ENCODE measurements at places on chromosomes 2 and 18.

GRCh38 chr2:214737188-214737587, 72.3 kb downstream of the BARD1 start:
- DNase-seq: no peak

GRCh38 chr2:187445051-187445450, 3.0 kb downstream of the CALCRL start:
- no peak for DNase-seq

DNA sequence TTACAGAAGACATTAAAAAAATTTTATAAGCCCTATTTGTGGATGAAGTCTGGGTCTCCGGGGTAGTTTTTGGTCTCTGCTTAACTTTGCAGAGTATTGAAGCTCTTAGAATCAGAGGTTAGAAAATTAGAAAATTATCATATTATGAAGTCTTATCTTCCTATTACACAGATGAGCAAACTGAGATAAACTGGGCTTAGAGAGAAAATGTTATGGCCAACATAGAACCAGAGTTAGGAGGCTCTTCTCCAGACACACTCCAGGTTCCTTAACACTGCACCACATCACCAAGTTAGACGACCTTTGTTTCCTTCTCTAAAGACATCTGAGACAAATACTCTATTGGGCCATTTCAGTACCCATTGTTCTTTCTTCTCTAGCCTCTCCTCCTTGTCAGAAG, 36.7 kb upstream of the NEB start:
- no peak for DNase-seq

GRCh38 chr18:76234676-76235060, 260.4 kb downstream of the ZNF516 start:
- DNase-seq: no peak

DNA sequence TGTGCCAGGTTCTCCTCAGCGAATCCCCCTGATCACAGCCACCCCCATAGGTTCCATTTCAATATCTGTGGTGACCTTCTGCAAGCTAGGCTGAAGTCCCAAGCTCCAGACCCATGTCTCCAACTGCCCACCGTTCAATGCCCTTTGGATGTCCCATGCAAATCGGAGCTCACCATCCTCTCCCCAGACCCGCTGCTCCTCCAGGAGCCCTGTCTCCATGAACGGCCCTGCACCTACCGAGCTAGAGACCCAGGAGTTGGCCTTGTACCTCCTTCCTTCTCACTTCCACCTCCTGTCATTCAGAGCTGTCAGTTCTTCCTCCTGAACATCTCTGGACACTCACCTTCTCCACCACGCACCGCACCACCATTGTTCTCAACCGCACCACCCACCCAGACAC, 1.0 kb upstream of the FAHD2A start:
- DNase-seq: no peak

GRCh38 chr2:151905963-151906632, 77.9 kb upstream of the ARL5A start:
- DNase-seq: no peak

- DNase-seq: no peak
These were observed 50.0 kb downstream of the TMEM163 start for GRCh38 chr2:134668821-134669220.

- DNase-seq: no peak
These were observed 6.7 kb upstream of the NEURL3 start for GRCh38 chr2:96511851-96512250.

GRCh38 chr18:27887287-27887686, 289.6 kb downstream of the CDH2 start:
- DNase-seq: no peak

DNA sequence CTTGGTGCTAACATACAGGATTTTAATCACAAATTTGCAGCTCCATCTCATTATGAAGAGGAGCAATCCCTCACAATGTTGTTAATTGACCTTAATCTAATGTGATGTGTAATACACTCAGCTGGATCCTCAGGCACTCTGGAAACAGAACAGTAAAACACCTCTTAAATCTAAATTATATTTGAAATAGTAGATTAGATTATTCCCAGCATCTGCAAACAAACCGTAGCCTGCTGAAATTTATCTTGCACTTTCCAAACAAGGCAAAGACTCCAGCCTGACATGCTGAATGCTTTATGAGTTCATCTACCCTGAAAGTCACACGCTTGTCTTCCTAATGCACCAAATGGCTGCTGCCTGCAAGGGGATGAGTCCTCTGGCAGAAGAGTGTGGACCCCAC, 402.3 kb upstream of the GYPC start:
- no peak for DNase-seq

DNA sequence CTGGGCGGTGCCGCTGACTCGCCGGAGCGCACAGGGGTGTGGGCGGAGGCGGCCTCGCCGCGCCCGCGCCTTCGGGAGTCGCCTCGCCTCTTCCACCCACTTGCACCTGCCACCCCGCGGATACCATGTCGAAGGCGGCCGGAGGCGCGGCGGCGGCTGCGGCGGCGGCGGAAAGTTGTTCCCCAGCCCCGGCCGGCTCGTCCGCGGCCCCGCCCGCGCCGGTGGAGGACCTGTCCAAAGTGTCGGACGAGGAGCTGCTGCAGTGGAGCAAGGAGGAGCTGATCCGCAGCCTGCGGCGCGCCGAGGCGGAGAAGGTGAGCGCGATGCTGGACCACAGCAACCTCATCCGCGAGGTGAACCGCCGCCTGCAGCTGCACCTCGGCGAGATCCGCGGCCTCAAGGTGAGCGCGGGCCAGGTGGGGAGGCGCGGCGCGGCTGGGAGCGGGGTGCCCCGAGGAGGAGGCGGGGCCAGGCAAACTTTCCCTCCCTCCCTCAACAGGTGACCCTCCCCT, 766 bp downstream of the CCDC85A start:
- DNase-seq: no peak

DNA sequence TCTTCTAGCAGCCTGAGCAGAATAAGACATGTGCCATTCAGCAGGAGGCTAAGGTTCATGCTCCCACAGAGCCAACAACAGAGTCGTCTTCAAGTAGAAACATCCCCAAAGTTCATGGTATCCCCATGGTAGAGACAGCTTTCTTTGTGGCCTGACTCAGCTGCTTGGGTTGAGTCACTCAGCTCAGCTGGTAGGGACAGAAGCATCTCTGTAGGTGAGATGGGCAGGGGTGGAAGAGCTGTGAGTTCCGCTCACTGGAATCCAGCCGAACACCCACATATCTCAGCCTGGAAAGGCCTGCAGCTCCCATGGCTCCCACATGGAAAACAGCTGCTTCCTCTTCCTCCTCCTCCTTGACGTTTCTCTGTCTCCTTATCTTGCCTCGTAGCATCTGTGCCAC, 792.7 kb downstream of the RNF144A start:
- DNase-seq: no peak

GRCh38 chr2:237485844-237486243, 1.2 kb upstream of the MLPH start:
- DNase-seq: no peak

DNA sequence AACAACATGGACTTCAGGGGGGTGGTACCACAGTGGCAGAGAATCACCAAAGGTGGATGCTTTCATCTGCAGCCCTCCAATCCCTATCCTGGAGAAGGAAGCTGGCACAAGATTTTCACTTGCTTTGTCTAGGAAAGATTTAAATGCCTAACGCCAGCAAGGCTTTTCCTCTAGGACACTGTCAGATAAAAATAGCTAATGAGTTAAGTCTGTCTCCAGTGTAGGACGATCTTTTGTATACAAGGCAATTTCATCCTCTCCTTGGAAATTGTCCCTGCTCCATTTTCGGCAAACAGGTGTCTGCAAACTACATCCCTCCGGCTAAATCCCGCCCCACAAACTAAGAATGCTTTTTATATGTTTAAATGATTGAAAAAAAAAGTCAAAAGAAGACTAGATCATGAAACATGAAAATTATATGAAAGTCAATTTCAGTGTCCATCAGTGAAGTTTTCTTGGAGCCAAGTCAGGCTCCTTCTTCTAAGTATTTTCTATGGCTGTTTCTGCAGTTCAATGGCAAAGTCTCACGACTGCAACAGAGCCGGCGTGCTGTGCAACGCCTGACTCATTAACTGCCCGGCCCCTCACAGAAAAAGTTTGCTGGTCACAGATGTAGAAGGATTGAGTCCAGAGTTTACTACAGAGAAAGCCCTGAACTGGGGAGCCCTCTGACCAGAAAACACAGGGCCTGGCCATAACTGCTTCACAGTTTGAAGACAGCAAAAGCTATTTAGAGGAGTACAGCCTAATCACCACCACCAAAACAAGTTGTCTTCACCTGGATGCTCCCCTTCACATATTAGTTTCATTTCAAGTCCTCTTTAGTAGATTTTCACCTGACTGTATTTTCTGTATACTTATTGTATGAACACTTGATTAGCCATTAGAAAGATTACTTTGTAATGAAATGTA, 52.3 kb downstream of the PIEZO2 start:
- no peak for DNase-seq

DNA sequence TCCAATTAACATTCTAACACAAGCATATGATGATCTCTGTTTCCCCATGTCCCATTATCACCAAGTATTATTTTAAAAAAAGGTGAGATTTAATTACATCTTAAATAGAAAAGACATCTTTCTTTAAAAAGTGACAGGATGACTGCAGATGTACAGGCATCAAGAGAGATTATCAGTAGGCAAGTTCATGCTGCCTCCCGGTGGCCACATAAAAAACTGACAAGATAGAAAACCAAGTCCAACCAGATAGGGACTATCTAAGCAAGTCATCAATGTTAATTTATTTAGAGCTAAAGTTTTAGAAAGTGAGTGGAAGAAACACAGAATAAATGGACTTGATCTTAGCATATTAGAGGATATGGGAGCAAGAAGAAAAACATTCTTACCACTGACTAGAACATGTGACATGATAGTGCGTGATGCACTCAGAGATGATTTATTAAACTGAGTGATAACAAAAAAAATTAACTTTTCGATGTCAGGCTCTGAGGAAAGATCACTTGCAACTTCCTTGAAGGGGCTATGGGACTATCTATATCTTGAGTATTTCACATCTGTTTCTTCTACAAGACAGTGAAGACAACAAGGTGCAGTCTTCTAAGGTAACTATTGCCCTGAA, 5.4 kb upstream of the TDRD15 start:
- DNase-seq: peak; percentile 52

DNA sequence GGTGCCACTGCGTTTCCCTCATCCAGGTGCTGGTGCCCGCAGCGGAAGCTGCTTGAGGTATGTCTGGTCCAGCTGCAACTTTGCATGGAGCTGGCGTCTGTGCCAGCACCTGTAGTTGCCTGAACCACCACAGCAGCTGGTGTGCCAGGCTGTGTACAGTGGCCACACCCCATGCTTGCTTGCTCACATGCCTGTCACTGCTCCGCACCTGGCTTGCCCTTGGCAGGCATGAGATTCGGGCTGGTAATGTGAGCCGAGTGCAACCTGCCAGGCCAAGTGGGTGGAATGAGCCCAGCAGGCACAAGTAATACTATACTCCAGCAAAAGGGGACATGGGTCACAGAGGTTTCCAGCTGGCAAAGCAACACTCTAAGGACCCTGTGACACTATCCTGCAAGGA, 1123.3 kb upstream of the ACVR2A start:
- no peak for DNase-seq

DNA sequence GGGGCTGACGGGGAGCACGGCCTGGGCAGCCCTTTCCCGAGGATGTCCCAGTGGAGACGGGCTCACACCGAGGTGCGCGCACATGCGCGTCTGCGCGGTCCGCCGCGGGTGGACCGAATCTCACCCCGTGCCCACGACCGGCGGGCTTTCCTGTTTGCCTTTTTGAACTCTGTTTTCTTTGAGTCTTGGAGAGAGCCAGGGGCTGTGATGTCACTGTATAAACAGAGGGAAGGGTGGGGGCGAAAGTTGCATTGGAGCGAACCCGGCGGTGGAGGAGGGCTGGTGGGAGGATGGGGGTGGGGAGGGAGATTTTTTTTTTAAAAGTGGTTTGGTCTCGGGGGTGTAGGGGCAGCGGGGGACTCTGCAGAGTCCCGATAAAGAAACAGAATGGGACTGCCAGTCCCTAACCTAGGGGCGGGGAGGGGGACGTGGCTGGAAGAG, 141.2 kb upstream of the CTAGE1 start:
- DNase-seq: no peak

DNA sequence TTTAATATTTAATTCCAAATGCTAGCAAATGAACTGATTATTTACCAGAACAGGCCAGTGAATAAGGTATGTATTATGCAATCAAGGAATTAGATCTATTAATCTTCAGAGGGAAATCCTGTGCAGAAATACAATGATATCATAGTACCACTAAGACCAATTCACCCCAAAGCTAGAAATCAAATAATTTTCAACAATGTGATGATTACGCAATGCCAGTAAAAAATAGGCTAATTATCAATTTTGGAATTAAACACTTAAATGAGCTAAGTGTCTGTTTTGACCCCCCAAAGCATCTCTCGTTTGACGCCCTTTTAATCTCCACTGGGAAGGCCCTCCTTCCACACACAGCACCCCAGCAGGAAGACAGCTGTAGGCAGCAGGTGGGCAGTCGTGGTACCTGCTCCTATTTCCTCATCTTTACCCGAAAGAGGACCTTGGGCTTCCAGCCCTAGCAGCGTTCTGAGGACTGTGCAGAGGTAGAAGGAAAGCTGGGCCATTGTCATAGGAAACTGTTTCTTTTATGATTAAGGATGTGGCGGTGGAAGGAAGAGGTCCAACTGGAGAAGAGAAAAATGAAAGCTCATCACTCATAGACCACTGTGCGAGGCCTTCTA, 84.7 kb downstream of the MBP start:
- no peak for DNase-seq

- no peak for DNase-seq
These were observed 124.9 kb downstream of the GREB1L start for GRCh38 chr18:21366896-21367295.

DNA sequence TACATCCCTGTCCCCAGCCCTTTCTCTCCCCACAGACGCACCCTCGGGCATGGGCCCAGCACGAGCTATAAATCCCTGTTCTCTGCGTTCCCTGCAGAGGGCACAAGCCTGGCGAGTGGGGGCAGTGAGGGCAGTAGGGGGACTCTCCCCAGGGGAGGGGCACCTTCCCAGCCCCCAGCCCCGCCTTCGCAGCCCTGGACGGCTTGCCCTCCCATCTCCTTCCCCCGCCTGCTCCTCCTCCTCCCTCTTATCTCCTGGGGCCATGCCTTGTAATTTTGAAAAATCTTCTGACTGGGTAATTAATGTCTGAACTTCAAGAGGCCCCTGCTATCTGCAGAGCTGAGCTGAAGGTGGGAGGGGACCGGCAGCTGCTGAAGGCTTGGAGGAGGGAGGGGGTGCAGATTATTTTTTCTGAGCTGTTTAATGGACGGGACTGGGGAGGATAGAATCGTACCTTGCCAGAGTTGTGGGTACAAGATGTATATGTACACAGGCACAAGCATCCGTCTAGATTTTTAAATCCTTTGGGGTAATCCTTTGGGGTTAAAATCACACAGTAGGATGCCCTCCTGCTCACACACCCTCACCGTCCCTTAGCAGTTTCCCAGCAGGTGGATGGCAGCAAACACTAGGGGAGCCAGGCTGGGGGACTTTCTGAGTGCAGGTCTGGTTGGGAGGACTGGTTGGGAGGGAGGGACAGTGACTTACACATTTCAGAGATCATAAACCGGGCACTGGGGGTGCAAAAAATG, 121.9 kb downstream of the SMAD7 start:
- no peak for DNase-seq

- DNase-seq: peak; percentile 75
These were observed 71.7 kb downstream of the NCAPH start for GRCh38 chr2:96407041-96407918.

GRCh38 chr2:16195681-16196070, 255.3 kb downstream of the MYCN start:
- DNase-seq: no peak

- no peak for DNase-seq
These were observed 757.5 kb upstream of the DDX18 start for GRCh38 chr2:117057016-117057415.

Measured in suppressor macrophage (primary cell).